ENCODE measurements at places on chromosomes 7 and 10. TPM values are rescaled to one million over a fixed set of nuclear protein-coding genes. Genes with fewer than 3 reads are reported as not detected.

GRCh38 chr7:30282735-30283134 lies 1.7 kb upstream of the ZNRF2 start:
- no peak for DNase-seq

- no peak for DNase-seq
Observed at GRCh38 chr7:132090444-132090843, 485.8 kb downstream of the PLXNA4 start.

GDF2 gene
- total RNA-seq, result not detected

RASSF4 gene
- 53.4 TPM for total RNA-seq

OR6B1 gene
- not detected for total RNA-seq

DNA sequence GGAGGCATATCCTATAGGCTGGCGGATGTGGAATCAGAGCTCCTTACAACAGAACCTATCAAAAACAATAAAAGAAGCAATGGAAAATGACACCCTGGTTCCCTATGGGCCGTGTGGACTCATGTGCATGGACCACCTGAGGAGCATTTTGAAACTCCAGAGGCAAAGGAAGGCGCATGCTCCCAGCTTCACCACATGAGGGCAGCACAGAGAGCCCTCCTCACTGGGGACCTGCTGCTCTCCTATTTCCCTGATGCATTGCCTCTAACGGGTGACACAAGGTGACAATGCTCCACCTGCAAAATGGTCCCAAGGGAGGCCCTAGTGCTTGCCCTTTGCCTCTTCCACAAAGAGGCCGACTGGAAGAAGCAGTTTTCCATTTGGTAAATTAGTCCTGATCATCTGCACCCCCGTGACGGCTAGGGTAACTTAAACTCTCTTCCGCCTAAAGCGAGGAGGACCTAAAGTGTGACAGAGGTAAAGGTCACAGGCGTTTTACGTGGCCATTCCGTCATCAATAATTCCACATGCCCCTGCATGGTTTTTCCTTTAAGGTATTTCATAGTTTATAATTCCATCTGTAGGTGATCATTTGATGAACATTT lies 67.7 kb downstream of the GPAM start:
- no peak for DNase-seq

MYL7 gene
- not detected for total RNA-seq

Data from naive thymus-derived CD4-positive, alpha-beta T cell (primary cell).